Omental fat pad (tissue), 4 donors: ENCODE measurements at places on chromosomes 4 and X. TPM values are rescaled to one million over a fixed set of nuclear protein-coding genes. Genes with fewer than 3 reads are reported as not detected.

The C4orf51 gene
- not detected for total RNA-seq

The GPR119 gene
- total RNA-seq: not detected

The CCNG2 gene
- total RNA-seq: 38.8 TPM

- no peak for DNase-seq
These were observed 43.2 kb downstream of the QDPR start for GRCh38 chr4:17468619-17469221.

GRCh38 chrX:53440101-53440500, 5.9 kb upstream of the HSD17B10 start:
- no peak for DNase-seq

The TCP11X1 gene
- total RNA-seq: not detected

The CFI gene
- 127 TPM for total RNA-seq

The GPR82 gene
- 0.09 TPM for total RNA-seq
